A549 (cell line): ENCODE measurements at places on chromosomes 1 and 21.

GRCh38 chr21:34795548-34796180, 126.9 kb downstream of the CLIC6 start:
- peak; percentile 75 for DNase-seq

DNA sequence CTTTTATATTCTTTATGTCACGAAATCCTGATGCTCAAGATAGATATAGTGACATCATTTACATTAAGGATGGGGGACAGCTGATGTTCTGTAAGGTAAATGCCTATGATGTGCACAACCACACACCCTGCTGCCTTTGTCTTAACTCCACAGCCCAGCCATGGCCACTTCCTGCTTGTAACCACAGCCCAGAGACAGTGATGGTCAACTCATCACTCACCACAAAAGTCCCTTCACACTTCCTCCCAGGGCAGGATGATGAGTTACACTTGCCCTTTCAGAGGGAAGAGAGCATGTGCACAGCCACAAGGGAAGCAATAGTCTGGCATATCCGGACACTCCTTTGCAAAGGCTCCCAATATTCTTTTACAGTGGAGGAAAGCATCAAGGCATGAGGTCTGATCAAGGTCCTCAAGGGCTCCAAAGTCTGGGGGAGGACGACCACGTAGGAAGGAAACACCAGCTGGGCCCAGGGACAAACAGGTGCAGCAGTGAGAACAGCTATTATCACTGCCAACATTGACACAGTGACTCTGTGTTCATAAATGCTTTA, 53.8 kb downstream of the PLPP3 start:
- DNase-seq, result no peak

- DNase-seq, result no peak
Measured at GRCh38 chr1:167529829-167530474, 11.6 kb upstream of the CD247 start.

DNA sequence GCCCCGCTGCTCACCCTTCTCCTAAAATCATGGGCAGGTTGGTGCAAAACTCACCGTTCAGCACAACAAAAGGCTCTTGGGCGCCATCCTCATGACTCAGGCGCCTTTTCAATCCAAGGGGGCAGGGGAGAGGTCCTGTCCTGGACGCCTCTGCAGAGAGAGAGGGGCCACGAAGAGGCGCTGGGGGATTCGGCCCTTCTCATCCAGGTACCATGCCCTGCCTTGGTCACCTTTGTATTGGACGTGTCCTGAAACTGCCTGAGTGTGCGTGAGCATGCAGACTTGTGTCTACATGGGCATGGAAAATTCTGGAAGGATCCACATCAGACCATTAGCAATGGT, 53.5 kb downstream of the SLC37A1 start:
- DNase-seq, result no peak

DNA sequence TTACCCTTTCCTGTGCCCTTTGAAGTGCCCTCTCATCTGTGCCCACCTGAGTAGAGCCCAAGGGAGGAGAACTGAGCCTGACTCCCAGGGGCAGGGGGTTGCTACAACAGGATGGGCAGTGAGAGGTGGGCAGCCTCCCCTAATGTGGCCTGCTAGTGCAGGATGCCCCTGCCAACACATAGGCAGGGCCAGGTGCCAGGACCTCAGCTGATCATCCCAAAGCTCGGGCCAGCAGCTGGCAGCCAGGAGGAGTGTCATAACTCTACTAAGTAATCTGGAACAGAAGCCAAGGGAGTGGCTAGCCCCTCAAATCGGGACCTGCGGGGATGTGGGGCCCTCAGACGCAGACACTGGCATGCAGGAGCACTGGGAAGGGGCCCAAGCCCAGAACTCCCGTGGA, 208.8 kb upstream of the RAB4A start:
- DNase-seq, result no peak

DNA sequence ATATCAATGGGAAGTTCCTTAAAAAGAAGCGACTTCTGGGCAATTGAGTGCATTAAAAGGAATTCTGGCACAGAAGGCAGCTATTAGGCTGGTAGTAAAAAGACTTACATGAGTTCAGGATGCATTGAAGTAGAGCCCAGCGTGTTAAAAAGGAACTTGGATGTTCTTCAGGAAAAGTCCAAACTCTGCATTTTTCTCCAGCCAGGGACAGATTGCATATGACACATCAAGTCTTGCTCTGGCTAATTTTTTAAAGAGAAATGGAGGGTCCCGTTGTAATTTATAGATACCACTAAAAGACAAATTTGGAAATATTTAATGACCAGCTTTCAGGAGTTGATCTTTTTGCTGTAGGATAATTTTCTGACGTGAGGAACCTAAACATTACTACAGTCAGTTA, 1.2 kb downstream of the TPRG1L start:
- no peak for DNase-seq

DNA sequence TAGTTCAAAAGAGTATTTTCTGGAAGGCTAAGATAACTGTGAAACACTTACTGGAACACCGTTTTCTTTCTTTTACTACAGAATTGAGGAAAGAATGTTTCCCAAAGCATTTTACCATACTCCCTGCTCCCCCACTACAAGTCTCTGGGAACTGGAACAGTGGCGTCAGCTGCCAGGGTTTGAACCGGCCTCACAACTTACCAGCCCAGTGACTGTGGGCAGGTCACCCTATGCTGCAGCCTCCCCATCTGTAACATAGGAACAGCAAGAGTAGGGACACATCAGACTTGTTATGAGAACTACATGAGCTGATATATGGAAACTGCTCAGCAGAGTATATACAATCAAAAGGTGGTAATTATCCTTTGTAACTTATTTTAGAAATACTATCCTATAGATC, 91.5 kb downstream of the PTPN14 start:
- DNase-seq, result no peak

- DNase-seq, result no peak
Measured at GRCh38 chr1:201748335-201748734, 80.6 kb upstream of the IPO9 start.

- no peak for DNase-seq
Measured at GRCh38 chr21:29091033-29091432, 17.6 kb upstream of the CCT8 start.

GRCh38 chr1:205052690-205053089, 9.7 kb downstream of the CNTN2 start:
- no peak for DNase-seq

GRCh38 chr1:234515821-234516241, 36.9 kb upstream of the TARBP1 start:
- DNase-seq, result no peak

GRCh38 chr1:219239518-219239917, 65.8 kb downstream of the LYPLAL1 start:
- no peak for DNase-seq

GRCh38 chr1:114270282-114270681, 116.6 kb upstream of the SYT6 start:
- no peak for DNase-seq

- DNase-seq, result no peak
Measured at GRCh38 chr1:198879711-198880306, 241.0 kb downstream of the PTPRC start.

DNA sequence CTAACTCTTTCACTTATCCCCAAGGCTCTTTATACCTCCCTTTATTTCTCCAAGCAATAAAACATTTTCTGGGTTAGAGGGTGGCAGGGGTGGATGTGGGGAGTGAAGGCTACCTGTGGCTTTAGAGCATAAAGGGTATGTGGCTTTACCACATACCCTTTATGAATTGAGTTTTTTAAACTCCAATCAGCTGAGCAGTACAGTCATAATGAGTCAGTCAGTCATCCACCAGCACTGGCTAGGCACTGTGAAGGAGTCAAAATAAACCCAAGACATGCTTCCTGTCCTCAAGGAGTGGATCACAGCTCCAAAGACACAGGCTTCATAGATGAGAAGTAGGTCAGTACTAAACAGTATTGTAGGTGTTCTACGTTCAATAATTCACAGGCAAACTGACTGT, 2.6 kb upstream of the TDRD10 start:
- no peak for DNase-seq

- no peak for DNase-seq
Measured at GRCh38 chr1:200427744-200428143, 17.9 kb upstream of the ZNF281 start.

GRCh38 chr1:39826583-39826982, 37.9 kb upstream of the BMP8B start:
- no peak for DNase-seq

- peak; percentile 63 for DNase-seq
Measured at GRCh38 chr1:174040387-174040786, 18.2 kb upstream of the RC3H1 start.

DNA sequence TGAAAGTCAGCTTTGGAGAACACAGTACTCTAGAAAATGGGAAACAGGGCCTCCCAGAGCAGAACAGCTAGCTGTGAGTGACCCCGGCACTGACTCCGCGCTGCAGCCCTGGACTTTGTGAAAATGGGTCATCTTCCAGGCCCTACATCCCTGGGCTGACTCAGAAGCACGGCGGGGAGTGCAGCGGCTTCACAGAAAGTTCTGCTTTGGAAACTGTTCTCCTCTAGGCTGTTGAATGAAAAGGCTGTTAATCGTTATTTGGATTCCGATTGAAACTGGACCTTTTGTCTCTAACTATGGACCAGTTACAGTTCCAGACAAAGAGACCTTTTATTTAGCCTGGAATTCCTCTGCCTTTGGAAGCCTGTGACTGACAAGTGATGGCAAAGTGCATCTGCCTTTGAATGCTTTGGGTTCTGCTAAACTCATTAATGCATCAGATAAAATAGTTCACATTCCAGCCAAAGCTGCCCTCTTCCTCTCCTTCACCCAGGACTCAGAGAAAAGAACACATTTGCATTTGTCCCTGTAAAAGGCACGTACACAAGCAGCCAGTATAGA, 144.9 kb upstream of the HOOK1 start:
- no peak for DNase-seq

DNA sequence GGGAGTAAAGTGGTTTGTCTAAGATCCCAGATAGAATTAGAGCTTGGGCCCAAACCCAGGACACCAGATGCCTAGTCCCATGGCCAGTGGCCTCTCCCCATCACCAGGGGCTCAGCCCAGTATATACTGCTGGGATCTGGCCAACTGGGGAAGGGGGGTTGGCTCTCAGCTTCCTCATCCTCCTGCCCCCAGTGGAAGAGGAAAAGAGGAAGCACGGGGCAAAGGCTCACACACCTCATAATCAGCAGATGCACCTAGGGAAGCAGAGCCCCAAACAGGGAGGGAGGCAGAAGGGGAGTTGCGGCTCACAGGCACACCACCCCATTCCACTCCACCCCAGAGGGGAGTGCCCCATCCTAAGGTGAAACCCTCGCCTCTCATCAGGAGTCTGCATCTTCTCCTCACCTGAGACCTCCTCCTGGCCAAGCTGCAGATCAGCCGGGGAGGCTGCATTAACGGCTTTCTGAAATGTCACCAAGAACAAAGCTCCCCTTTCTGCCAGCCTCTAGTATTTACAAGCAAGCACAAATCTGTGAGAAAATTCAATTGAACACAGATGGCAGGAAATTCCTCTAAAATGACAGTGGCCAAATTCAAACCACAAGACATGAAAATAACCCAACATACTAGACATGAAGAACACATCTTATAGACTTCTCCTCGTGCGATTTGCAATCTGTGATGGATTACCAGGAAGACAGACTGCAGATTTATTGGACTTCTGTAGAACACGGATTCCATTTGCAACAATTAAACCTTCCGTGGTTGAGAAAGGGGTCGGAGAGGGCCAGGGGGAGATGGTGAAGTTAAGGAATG, 82.8 kb downstream of the GLIS1 start:
- DNase-seq, result no peak

GRCh38 chr21:14753069-14753465, 207.0 kb upstream of the SAMSN1 start:
- no peak for DNase-seq

DNA sequence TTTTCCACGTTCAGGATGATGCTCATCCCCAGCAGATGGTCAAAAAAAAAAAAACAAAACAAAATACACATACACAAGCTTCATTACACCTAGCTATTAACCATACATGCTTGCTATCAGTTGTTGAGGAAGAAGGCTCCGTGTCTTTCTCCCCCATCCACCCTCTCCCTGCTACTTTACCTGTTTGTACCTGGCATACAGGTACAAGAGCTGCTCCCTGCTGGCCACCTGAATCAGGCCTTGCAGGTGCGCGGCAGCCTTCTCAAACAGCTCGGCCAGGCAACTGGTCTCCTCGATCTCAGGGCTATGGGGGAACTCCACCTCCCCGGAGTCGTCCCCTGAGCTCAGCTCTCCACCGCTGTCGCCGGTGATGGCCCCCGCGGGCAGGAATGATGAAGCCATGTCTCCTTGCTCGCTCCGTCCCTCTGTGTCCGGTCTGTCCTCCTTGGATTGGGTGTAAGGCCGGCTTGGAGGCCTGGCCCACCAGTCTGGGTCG, 464 bp downstream of the ACBD6 start:
- no peak for DNase-seq

- DNase-seq, result no peak
Measured at GRCh38 chr1:207901041-207901653, 9.8 kb downstream of the CD34 start.

- DNase-seq, result peak; percentile 72
Measured at GRCh38 chr1:12617901-12618660, at the start of gene DHRS3. Gene DHRS3, minus strand, starts transcription at chr1:12618210. Its CDS starts 862 bp downstream, at chr1:12617348.

GRCh38 chr1:213938776-213939175, 49.0 kb upstream of the PROX1 start:
- DNase-seq, result no peak

DNA sequence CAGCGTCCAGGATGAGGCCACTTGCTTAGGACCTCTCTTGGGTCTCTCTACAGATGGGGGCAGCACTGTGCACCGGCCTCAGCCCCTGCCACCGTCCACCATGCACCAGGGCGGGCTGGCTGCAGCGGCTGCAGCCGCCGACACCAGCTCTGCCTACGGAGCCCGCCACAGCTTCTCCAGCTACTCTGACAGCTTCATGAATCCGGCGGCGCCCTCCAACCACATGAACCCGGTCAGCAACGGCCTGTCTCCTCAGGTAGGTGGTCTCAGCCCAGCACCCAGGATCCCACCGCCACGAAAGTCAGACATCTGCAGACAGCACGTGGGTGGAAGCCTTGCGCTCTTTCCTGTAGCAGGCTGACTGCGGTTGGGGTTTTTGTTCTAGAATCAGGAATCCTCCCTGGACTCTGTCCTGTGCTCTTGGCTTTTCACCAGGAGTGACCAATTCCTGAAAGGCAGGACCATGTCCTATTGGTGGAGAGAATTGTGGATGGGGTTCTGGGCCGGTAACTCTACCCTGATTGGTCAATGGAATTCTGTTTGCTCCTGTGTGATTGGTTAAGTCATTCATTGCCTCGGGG, 72.5 kb downstream of the PAX7 start:
- peak; percentile 22 for DNase-seq

- DNase-seq, result no peak
Measured at GRCh38 chr1:182238421-182238820, 153.2 kb downstream of the GLUL start.

GRCh38 chr1:166852918-166853317, 13.6 kb downstream of the POGK start:
- no peak for DNase-seq

DNA sequence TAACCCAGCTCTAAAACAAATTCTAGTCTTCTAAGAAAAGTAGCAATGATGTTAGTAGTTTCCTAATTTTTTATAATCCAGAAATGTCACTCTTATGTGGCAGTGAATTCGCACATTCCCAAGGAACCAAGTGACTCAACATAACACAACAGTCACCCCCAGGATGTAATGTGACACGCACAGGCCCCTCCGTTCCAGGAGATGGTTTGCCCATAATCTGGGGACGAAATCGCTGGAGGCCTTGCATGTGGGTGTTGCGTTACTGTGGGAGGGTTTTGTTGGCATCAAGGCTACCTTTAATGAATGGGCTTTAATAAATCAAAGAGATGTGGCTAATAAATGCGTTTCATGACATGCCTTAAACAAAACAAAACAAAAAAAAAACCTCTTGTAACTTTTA, 50.9 kb downstream of the EVA1C start:
- peak; percentile 90 for DNase-seq
